ENCODE measurements at places on chromosomes 4 and X. TPM values are rescaled to one million over a fixed set of nuclear protein-coding genes. Genes with fewer than 3 reads are reported as not detected.
A peak's percentile ranks its signal among the peaks of the same experiment; 100 is the strongest.

- H3K4me3 ChIP-seq = no peak overlapping the region
- H3K27me3 ChIP-seq = no peaks in the 10 kb centered on the region
- no peaks in the 10 kb centered on the region for H3K36me3 ChIP-seq
- H3K27ac ChIP-seq = no peak overlapping the region
- no peak for DNase-seq
- no peaks in the 10 kb centered on the region for H3K4me1 ChIP-seq
These were observed 19.1 kb upstream of the SPINK2 start for GRCh38 chr4:56840559-56840958.

DNA sequence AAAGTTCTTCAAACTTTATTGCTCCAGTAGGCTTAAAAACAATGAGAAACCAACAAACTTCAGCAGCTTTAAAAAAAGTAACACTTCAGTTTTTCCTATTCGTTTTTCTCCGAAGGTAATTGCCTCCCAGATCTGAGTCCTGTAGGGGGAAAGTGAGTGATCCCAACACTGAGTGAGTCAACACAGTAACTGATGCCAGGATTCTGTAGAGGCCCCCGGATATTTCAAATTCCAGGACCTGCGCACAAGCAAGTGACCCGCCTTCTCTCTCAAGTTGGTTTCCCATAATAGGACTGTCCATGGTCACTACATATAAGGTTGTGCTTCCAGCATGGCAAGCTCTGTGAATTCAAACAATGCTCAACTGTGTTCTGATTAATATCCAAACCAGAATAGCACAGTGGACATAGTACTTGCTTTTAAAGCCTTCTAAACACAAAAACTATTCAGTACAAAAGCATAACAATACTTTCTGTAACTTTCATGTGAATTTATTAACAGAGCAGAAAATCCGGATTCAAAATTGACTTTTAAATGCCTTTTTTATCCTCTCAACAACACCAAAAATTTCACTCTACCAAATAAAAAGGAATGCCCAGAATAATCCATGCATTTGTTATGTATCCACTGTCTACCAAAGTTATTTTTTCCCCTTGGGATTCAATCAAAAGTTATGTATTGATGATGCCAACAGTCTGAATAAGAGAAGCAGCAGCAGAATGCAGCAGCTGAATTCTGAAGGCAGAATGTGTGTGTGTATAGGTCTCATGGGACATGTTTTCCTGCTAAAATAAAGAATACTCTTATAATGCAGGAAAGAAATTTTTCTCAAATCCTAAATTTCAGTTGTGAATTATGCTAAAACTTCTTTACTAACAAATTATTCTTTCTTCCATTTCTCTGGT, at the start of gene DMD:
Gene DMD, minus strand, starts transcription at position 194 of the 905 bp plus-strand sequence. CDS start 237 bp downstream, outside the sequence.
- H3K36me3 ChIP-seq = no peaks in the 10 kb centered on the region
- H3K4me1 ChIP-seq = no peaks in the 10 kb centered on the region
- no peaks in the 10 kb centered on the region for H3K27me3 ChIP-seq
- H3K4me3 ChIP-seq = no peak within 1 kb of the TSS

DNA sequence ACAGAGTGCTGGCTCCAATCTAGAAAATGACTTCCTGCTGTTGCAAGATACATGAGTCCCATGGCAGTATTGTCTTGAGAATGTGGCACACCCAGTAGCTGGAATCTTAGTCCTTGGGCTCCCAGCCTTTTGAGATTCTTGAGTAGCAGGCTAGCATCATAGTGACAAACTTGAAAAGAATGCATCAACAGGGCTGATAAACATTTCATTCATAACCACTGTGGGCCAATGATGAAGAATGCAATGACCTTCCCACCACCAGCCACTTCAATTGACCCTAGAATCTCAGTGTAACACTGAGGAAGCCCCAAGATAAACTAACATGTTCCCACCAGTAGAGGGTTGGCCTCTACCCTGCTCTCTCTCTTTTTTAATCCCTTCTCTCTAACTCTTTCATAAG, 329.3 kb downstream of the GBA3 start:
- no peaks in the 10 kb centered on the region for H3K27me3 ChIP-seq
- H3K36me3 ChIP-seq = no peaks in the 10 kb centered on the region

GRCh38 chr4:182929296-182929695, 12.1 kb upstream of the DCTD start:
- no peaks in the 10 kb centered on the region for H3K27me3 ChIP-seq
- H3K36me3 ChIP-seq = no peaks in the 10 kb centered on the region
- H3K4me1 ChIP-seq = no peaks in the 10 kb centered on the region
- no peak overlapping the region for H3K27ac ChIP-seq
- H3K4me3 ChIP-seq = no peak overlapping the region
- no peak for DNase-seq

- H3K4me1 ChIP-seq = no peaks in the 10 kb centered on the region
- no peak overlapping the region for H3K27ac ChIP-seq
- DNase-seq = no peak
- no peaks in the 10 kb centered on the region for H3K27me3 ChIP-seq
- H3K4me3 ChIP-seq = no peak overlapping the region
- H3K36me3 ChIP-seq = no peaks in the 10 kb centered on the region
These were observed 1.8 kb upstream of the PRPS1 start for GRCh38 chrX:107626481-107626880.

DNA sequence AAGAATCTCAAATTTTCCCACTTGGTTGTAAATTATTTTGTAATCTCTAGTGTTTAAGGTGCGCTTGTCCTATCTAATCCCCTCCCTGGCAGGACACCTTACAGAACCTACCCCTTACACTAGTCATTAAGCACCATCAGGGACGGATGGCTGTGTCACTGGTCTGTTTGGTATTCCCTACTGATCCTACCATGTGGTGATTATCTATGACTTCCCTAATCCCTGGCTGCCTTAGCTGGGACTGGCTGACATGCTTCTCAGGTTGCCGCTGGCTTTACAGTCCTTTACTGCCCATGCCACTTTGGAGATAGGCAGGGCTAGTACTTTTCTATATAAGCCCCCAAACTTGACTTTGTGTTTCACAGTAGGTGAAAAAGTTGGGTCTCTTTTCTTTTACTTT, 58.6 kb downstream of the ELOVL6 start:
- no peak overlapping the region for H3K27ac ChIP-seq
- H3K4me1 ChIP-seq = peaks cover 5% of the 10 kb centered on the region
- H3K4me3 ChIP-seq = no peak overlapping the region
- no peaks in the 10 kb centered on the region for H3K36me3 ChIP-seq
- DNase-seq = no peak
- H3K27me3 ChIP-seq = no peaks in the 10 kb centered on the region

GRCh38 chr4:20265726-20266125, 14.0 kb downstream of the SLIT2 start:
- no peaks in the 10 kb centered on the region for H3K4me1 ChIP-seq
- no peak overlapping the region for H3K4me3 ChIP-seq
- no peaks in the 10 kb centered on the region for H3K36me3 ChIP-seq
- H3K27ac ChIP-seq = no peak overlapping the region

GRCh38 chrX:18674417-18674787, 2.5 kb upstream of the RS1 start:
- DNase-seq = peak; percentile 41
- H3K4me1 ChIP-seq = no peaks in the 10 kb centered on the region
- no peaks in the 10 kb centered on the region for H3K27me3 ChIP-seq
- H3K36me3 ChIP-seq = no peaks in the 10 kb centered on the region
- peak overlapping the region; percentile 56 for H3K4me3 ChIP-seq

DNA sequence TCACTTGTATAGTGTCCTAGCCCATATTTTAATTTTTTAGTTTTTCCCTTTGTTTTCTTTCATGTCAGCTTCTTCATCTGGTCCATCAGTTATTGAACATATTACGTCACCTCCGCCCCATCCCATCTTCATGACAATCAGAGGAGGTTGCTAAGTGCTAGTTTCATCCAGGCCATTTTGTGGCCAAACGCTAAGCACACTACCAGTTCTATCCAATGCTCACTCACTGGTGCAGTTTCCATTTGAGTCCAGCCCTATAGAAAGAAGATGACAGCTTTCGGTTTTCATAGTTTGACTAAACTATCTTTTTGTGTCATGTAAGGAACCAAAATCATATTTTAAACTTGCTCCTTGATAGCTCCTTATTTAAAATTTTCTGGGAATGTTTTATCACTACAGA, 304.2 kb downstream of the TENM3 start:
- H3K4me3 ChIP-seq = no peak overlapping the region
- H3K4me1 ChIP-seq = no peaks in the 10 kb centered on the region
- no peak overlapping the region for H3K27ac ChIP-seq
- H3K27me3 ChIP-seq = no peaks in the 10 kb centered on the region
- no peaks in the 10 kb centered on the region for H3K36me3 ChIP-seq
- DNase-seq = no peak

DNA sequence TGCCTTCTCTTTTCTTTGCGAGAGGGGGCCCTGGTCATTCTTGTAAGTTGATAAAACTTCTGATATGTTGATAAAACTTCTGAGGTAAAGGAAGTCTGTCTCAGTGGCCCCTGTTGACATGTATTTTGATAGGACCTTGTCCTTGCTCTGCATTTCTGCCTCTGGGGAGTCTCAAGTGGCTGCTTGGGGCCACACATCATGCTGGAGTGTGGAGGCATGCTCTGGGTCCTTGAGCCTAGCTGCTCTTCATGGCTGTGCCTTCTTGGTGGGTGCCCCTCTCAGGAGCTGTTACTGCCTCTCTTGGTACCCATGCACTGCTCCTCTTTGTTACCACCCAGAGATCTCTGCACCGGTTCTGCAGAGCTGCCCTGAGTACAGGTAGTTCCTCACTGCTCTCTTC, 14.2 kb downstream of the NSD2 start:
- no peak for DNase-seq
- no peaks in the 10 kb centered on the region for H3K27me3 ChIP-seq
- peaks cover 22% of the 10 kb centered on the region for H3K4me1 ChIP-seq
- no peaks in the 10 kb centered on the region for H3K36me3 ChIP-seq

DNA sequence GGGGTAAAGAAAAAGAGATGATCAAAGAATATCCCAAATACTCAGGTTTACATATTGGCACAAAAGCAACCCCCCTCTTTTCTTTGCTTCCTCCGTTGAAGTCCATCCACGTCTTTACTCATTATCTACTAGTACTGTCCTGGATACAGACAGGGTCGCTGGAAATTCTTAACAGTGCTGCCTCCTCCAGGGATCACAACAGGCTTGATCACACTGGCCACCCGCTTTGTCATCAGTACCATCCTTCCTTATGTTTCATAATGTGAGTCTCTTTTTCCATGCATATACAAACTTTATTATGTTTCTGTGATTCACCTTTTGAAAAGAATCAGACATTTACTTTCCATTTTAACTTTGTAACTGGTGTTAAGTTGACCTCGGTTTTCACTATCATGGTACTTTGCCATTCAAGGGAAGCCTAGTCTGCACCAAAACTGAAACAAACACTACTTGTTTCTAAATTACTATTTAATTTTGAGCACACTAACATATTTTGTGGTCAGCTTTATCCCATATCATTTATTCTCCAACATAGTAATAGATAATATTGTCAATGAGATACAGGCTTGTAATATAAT, 387.5 kb upstream of the PPP1R2C start:
- DNase-seq = no peak
- no peaks in the 10 kb centered on the region for H3K27me3 ChIP-seq
- no peaks in the 10 kb centered on the region for H3K36me3 ChIP-seq
- no peak overlapping the region for H3K4me3 ChIP-seq

DNA sequence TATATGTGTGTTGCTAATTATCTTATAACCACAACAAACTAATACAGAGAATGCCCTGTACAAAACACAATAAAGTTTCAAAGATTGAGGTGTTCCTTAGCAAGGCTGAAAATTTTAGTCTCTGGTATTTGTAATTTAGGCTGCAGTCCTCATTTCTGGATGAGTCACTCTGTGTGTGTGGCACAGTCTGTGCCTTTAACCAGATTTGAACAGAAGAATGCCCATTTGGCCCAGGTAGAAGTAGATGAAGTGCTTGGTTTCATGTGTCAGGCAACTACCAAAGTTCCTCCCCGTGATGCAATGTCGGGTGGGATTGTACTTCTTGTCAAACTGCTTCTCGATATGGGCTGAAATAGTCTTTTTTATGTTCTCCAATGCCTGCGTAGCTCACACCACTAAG, 91.6 kb upstream of the H2AZ1 start:
- H3K27me3 ChIP-seq = no peaks in the 10 kb centered on the region
- no peaks in the 10 kb centered on the region for H3K36me3 ChIP-seq
- no peaks in the 10 kb centered on the region for H3K4me1 ChIP-seq
- H3K27ac ChIP-seq = no peak overlapping the region

- peak; percentile 86 for DNase-seq
- H3K27me3 ChIP-seq = no peaks in the 10 kb centered on the region
- no peaks in the 10 kb centered on the region for H3K4me1 ChIP-seq
- peak within 1 kb of the TSS; percentile 53 for H3K4me3 ChIP-seq
- peak within 1 kb of the TSS; percentile 78 for H3K27ac ChIP-seq
These were observed at the start of gene RBM47 for GRCh38 chr4:40629401-40630334. RBM47 (minus strand) TSS chr4:40629864; CDS start chr4:40438893, 190,971 bp downstream.

The ADH1C gene
- 76.4 TPM for total RNA-seq

The CLIC2 gene
- total RNA-seq = 5.5 TPM

The AADAT gene
- total RNA-seq = 10.7 TPM

The DCHS2 gene
- total RNA-seq = 0.67 TPM

The PDE5A gene
- 37.7 TPM for total RNA-seq

The GAB3 gene
- total RNA-seq = 7.4 TPM

The LGI2 gene
- total RNA-seq = 0.83 TPM

The NAA11 gene
- not detected for total RNA-seq

All from Peyer's patch (tissue), 4 donors.